T-cell (primary cell): ENCODE measurements at places on chromosomes 4 and X.

DNA sequence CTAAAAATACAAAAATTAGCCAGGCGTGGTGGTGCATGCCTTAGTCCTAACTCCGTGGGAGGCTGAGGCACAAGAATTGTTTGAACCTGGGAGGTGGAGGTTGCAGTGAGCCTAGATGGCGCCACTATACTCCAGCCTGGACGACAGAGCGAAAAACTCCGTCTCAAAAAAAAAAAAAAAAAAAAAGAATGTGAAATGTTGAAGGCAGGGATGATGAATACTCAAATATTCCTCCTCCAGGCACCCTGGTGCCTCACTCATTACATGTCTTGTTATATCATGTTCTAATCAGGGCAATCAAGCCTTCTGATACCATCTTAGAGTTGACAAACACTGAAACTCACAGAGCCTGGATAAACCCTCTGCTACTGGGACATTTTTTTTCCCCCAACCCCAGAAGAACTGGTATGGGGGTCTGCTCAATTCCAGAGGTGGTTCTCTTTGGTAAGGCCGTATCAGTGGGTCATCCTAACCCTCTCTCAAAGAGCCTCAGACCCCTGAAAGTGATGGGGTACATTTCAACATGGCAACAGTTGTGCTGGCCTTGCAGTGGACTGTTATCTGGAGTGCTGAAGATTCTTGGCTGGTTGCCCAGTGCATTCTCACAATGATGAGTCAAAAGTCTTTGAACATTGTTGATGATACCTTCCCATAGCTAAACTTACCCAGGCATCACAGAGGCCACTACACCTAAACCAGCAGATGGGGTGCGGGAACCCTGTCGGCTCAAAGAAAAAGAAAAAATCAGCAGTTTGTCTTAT, 2.4 kb upstream of the SH3KBP1 start:
- peak; percentile 26 for DNase-seq

DNA sequence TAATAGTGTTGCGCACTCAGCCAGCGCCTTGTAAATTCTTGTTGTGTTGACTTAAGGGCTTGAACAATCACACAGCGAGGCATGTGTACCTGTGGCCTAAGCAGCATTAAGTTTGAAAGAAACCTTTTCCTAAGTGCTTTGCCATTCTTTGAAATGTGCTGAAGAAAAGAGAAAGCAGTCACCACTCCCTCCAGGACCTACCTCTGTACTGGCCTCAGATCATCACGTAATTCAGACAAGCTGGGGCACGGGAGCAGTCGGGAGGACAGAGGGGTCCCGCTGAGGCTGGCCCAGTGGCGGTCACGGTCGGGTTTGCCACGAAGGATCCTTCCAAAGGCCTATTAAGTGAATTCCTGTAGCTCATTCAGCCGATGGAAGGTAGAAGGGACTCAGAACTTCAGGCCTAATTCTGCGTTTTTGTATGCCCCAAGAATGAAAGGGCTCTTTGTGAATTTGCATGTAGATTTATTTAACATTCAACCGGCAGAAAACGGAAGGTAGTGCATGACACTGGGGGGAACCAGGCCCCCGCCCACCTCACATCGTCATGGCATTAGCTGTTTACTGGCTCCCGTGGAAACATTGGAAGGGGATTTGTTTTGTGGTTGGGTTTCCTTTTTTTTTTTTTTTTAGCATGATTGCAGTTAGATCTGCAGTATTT, 106.3 kb downstream of the TRAPPC11 start:
- no peak for DNase-seq

GRCh38 chrX:9282325-9282724, 182.5 kb upstream of the TBL1X start:
- no peak for DNase-seq

DNA sequence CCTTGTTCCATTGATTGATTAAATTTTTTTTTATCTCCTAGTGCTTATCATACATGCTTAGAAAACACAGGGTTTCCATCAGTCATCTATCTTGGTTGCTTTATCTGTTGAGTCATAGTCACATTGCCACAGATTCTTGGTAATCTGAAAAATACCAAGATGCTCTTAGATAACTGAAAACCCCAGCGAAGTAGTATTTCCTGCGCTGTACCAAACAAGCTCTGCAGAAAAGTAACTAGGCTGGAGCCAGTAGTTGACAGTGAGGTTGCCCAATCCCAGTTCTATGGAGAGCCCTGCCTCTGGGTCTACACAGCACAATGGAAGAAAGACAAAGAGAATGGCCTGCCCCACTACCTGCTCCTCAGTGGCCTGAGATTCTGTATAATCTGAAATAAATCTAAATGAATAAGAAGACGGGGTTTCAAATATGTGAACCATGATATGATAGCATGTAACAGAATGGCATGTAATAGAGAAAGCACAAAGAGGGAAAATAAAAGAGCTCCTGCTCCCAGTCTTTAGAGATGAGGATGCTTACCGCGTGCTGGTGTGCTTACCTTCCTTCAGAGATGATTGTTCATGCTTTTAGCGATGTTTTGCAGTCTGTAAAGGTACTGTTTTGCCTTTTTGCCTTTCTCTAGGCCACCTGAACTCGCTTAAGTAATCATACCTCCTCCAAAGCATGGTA, 55.3 kb upstream of the RAPGEF2 start:
- no peak for DNase-seq
